ENCODE measurements at places on chromosomes 11 and 22. TPM values are rescaled to one million over a fixed set of nuclear protein-coding genes. Genes with fewer than 3 reads are reported as not detected.

GRCh38 chr11:1918436-1919315, 827 bp upstream of the TNNT3 start:
- no peak for DNase-seq

GRCh38 chr11:46039990-46040389, 81.3 kb downstream of the PHF21A start:
- DNase-seq, result no peak

DNA sequence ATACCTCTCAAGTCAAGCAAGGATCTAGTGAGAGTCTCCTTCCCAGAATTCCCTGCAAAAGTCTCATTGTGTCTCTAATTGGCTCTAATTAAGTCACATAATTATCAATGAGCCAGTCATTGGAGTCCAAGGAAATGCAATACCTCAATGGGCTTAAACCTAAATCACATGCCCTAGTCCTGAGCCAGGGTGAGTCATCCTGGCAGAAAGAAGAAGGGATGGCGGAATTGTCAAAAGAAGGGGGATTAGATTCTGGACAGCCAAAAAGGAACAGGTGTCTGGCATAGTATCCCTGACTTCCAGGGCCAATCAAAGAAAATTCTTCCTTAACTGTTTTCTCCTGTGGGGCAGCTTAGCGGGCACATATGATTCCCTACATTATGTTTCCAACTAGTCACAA, 25.1 kb upstream of the LDLRAD3 start:
- DNase-seq, result no peak

GRCh38 chr11:12220305-12220704, 109.9 kb downstream of the MICAL2 start:
- DNase-seq, result peak; percentile 85

The TRIM66 gene
- total RNA-seq, result 3.9 TPM

- no peak for DNase-seq
Observed at GRCh38 chr22:46462726-46463371, 74.6 kb downstream of the CELSR1 start.

- peak; percentile 91 for DNase-seq
Observed at GRCh38 chr11:28566339-28567089, 458.3 kb downstream of the METTL15 start.

- DNase-seq, result no peak
Observed at GRCh38 chr22:28375761-28376534, 303.7 kb downstream of the TTC28 start.

DNA sequence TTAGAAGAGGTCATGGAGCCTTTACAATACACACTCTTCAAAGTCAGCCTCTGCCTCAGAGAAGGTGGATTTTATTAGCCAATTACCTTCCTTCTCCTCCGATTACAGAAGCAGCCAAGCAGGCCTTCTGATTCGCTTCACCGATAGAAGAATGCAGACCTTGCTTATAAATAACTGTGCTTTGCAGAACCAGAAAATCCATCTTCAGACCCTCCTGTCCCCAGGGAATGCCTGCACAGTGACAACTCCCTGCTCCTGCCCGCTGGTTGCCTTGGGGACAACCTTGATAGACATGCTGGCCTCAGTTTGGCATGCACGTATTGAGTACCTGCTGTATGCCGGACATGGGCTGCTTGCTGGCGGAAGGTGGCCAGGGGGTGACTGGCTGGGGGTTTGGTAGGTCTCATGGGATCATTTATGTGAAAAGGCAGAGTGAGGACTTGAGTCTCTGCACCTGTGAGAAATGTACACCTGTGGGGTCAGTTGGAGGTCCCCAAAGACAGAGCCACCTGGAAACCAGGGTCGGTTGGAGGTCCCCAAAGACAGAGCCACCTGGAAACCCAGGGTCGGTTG, 1238.7 kb downstream of the BRD1 start:
- no peak for DNase-seq

GRCh38 chr11:87290304-87290922, 252.7 kb downstream of the TMEM135 start:
- no peak for DNase-seq
